ENCODE measurements at places on chromosomes 11 and 22. TPM values are rescaled to one million over a fixed set of nuclear protein-coding genes. Genes with fewer than 3 reads are reported as not detected.

- no peak for DNase-seq
Measured at GRCh38 chr11:35112056-35112845, 26.7 kb upstream of the CD44 start.

Gene SCUBE1
- total RNA-seq, result 2.1 TPM

Gene ACTN3
- total RNA-seq, result not detected

GRCh38 chr22:23219822-23220484 is 39.6 kb downstream of the BCR start:
- peak; percentile 54 for DNase-seq

GRCh38 chr11:126697936-126698335 is 302.6 kb downstream of the KIRREL3 start:
- DNase-seq, result no peak

DNA sequence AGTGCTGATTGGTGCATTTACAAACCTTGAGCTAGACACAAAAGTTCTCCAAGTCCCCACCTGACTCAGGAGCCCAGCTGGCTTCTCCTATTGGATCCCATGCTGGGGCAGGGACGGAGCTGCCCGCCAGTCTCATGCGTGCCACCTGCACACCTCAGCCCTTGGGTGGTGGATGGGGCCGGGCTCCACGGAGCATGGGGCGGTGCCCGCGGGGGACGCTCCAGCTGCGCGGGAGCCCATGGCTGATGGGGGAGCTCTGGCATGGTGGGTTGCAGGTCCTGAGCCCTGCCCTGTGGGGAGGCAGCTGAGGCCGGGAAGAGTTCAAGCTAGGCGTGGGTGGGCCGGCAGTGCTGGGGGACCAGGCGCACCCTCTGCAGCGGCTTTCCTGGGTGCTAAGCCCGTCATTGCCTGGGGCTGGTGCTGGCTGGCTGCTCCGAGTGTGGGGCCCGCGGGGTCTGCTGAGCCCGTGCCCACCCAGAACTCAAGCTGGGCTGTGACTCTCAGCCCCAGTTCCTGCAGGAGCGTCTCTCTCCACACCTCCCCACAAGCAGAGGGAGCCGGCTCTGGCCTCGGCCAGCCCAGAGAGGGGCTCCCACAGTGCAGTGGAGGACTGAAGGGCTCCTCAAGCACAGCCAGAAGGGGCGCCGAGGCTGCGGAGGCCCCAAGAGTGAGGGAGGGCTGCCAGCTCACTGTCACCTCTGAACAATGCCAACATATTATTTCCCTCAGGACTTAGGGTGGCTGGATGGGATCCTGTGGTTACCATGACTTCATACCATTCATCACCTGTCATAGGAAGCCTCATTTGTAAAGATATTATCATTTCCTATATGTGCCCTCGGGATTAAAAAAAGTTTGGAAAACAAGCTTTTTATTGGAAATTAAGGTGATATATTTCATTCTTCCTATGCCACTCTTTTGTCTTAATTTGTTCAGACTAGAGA is 688.7 kb downstream of the ETS1 start:
- no peak for DNase-seq

DNA sequence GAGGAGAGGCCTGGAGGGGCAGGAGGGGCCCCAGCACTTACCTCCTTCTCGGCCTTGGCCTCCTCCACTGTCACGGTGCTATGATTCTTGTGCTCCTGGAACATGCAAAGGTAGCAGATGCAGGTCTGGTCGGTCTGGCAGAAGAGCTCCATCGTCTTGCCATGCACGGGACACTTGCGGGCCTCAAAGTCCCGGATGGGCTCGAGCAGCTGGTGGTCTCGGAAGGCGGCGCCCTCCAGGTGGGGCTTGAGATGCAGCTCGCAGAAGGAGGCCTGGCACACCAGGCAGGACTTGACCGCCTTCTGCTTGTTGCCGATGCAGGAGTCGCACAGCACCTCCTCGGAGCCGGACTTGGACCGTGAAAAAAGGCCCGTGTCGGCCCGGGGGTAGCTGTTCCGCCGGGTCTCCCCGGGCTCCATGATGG is 714 bp downstream of the TRIM29 start:
- DNase-seq, result no peak

- DNase-seq, result no peak
Measured at GRCh38 chr11:45927684-45928413, 5.4 kb downstream of the LARGE2 start.

DNA sequence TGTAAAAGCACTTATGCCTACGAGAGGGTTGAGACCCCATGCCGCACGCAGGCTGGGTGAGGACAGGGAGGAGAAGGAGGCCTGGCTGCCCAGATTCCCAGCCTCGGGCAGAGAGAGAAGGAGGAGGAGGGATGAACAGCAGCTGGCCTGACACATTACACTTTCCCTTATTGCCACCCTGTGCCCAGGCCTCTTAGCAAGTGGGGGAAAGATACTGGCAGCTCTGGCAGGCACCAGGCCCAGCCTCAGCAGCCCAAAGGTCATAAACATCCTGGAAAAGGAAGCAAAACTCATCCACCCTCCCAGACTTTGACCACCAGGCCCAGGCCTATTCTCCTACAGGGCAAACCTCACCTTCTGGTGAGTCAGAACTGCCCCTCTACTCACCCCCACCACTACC is 4.7 kb downstream of the PLAAT3 start:
- no peak for DNase-seq

GRCh38 chr11:47904048-47904447 is 55.9 kb upstream of the NUP160 start:
- DNase-seq, result no peak

GRCh38 chr11:45294499-45294898 is 8.4 kb upstream of the SYT13 start:
- no peak for DNase-seq

DNA sequence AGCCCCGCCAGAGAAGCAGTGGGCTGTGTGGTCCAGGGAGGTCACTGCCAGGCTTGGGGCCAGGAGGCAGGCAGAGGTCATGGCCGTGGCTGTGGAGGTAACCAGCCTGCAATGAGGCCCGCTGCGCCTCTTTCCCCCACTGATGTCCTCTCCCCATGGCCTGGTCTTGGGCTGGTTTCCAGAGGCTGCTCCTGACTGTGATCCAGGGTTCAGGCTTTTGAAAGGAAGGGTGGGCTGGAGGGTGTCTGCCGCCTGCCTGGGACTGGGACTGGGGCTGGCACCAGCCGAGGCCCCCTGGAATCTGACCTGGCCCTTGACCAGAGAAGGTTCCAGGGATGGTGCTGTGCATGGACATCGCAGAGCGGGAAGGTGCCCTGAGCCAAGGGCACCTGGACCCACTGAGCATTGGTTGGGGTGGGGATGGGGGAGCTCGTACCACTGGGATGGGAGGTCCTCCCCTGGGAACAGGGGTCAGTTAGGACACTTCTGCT is 59.6 kb upstream of the THY1 start:
- no peak for DNase-seq

Gene SLC37A4
- total RNA-seq, result 87.4 TPM

DNA sequence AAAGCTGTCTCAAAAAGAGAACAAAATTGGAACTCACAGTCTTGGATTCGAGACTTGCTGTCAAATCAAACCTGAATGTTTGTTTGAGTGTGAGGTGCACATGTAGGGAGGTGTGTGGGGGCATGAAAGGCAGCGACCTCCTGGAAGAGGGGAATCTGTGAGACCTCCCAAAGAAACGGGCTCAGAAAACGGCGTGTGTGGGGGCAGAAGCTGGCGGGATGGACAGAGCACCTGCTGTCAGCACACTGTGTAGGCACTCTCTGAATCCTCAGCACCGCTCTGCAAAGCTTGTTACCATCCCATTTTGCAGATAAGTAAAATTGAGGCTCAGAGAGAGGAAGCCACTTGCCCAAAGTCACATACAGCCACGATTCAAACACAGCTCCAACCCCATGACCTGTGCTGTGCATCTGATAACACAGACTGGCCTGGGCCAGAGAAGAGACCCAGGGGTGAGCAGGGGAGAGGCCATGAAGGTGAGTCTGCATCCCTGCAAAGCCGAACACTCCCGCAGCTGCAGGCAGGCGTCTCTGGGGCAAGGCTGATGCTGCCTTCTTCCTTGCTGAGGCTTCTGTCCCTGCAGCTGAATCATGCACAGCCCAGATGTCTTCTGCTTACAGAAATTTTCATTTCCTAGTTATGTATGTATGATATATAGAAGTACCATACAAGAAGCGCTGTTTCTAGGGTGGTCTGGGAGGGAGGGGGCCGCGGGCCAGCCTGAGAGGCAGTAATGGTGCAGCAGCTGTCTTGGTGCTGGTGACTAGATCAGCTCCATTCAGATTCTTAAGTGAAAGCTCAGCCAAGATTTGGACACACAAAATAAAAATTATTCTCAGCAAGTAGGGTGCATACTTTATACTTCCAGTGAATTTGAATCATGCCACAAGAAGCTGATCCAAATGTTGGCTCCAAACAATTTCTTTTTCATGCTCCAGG is 67.3 kb upstream of the SHISAL1 start:
- DNase-seq, result no peak

Gene TRAF6
- 13.4 TPM for total RNA-seq

Gene MDK
- total RNA-seq, result 562 TPM

Gene CRYBB1
- not detected for total RNA-seq

GRCh38 chr11:47207459-47207858 is 7.3 kb upstream of the DDB2 start:
- no peak for DNase-seq

- no peak for DNase-seq
Measured at GRCh38 chr11:95247127-95247684, 16.2 kb upstream of the SESN3 start.

GRCh38 chr11:84476581-84476980 is 1150.6 kb downstream of the DLG2 start:
- no peak for DNase-seq

GRCh38 chr11:110092111-110092514 is 1.1 kb upstream of the ZC3H12C start:
- peak; percentile 23 for DNase-seq

DNA sequence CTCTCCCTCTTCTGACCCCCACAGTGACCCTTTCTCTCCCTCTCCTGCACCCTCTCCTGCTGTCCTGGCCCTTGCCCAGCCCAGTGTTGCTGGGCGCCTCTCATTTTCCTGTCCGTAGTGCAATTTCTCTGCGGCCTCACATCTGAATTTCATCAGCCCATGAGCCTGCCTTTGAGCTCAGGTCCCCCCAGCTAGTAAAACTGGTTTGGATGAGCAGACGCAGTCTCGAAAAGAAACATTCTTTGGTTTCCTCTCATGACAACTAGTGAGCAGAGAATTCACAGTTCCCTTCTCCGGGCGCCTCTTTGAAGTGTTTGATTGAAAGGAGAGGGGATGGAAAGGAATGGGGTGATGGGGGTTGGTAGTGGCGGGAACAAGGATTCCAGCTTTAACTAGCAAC is 126.0 kb upstream of the CADM1 start:
- DNase-seq, result peak; percentile 32

Gene ANGPTL5
- total RNA-seq, result not detected

Gene GGTLC3
- not detected for total RNA-seq

Gene SLC5A1
- 7.3 TPM for total RNA-seq

GRCh38 chr22:17268501-17269223 is 49.4 kb upstream of the ADA2 start:
- DNase-seq, result no peak

DNA sequence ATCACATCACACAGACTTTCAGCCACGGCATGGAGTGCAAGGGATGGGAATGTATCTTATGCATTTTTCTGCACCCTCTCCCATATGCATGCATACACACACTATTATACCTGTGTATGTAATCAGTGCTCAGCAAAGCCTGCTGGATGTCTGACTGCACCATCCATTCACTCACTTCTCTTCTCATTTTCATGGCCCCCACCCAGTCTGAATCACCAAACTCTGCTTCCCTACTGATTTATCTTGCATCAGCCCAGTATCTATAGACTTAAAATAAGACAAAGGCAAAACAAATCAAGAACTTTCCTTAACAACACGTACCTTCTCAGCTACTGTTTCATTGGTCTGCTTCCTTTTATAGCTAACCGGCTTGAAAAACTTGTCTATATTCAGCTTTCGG is 21.6 kb downstream of the DBX1 start:
- DNase-seq, result no peak

DNA sequence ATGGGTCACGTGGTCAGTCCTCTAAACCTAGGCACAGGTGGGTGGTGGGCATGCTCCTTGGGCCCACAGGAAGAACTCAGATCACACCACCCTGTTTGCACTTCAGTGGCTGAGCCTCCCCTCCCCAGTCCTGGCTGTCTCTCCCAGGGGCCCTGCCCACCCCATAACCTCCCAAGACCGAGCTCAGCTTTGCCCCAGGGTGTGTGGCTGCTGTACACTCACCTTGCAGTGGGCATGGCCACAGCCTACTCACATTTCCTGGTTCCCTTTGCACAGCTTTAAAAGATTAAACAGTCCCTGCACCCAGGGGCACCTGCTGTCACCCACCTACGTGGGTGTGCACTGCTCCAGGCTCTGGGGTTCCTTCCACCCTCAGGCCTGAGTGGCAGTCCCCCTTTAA is 13.8 kb downstream of the TRIOBP start:
- no peak for DNase-seq

- DNase-seq, result peak; percentile 48
Measured at GRCh38 chr11:115912484-115912945, 408.3 kb upstream of the CADM1 start.

Gene FBLN1
- total RNA-seq, result 201 TPM

Gene SCGB2A2
- total RNA-seq, result not detected

DNA sequence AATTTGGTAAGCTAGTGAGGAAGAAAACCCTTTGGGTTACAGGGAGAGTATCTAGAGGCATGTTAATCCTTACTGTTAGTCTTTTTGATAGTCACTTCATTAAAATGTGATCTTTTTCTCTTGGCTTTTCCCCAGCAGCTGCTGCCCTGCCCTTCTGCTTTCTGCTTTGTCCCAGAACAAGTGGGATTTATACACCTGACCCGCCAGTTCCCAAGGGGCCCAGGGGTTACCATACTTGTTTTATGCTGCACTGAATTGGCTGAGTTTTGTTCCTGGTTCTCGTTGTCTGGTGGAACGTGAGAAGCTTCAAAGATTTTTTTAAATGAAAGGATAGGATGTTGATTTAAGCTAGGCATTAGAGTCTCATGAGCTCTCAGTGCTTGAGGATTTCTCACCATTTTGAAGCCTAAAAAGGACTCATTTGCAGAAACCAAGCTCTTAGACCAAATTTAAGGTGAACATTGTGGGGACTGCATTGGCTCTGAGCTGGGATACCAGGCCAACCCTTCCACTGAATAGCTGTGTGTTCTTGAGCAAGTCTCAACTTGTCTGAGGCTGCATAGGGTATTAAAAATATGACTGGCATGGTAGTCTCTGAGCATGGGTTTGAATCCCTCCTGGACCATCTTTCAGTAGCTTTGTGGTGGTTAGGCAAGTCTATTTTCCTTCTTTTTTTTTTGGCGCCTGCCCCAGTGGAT is 6.6 kb downstream of the LIMK2 start:
- DNase-seq, result no peak

Gene CHADL
- 1.00 TPM for total RNA-seq

DNA sequence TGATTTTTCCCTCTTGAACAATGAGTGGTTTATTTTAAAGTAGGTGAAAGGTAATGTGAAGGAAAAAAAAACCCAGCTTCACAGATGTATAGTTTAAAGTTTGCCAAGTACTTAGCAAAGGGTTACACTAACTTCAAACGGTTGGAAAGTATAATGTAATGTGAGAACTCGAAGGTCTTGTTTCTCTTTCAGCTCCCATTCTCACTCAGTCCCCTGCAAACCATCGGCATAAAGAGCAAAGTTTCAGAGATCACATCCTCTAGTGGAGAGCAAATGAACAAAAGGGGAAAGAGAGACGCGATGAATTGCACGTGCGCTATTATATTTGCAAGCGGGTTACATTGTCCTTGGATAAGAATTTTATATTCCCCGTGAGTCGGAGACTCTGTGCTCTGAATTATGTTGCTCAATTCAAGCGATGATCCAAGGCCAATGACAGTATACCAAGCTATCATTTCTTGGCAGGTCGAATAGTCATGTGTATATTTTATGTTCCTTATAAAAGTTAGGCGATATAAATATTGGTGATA is 37.6 kb upstream of the BIRC3 start:
- peak; percentile 50 for DNase-seq

- no peak for DNase-seq
Measured at GRCh38 chr11:10984742-10985141, 126.9 kb upstream of the ZBED5 start.
